Ovary (tissue), 10 donors: ENCODE measurements at places on chromosomes 16 and 17.

- H3K27me3 ChIP-seq: no peaks in the 10 kb centered on the region
- no peak for DNase-seq
- H3K27ac ChIP-seq: no peak overlapping the region
- H3K4me3 ChIP-seq: no peak overlapping the region
These were observed 16.9 kb downstream of the HOXB1 start for GRCh38 chr17:48513666-48514455.

- no peaks in the 10 kb centered on the region for H3K36me3 ChIP-seq
- no peaks in the 10 kb centered on the region for H3K27me3 ChIP-seq
- no peak overlapping the region for H3K4me3 ChIP-seq
- no peak for DNase-seq
- no peaks in the 10 kb centered on the region for H3K4me1 ChIP-seq
- H3K27ac ChIP-seq: no peak overlapping the region
These were observed 10.2 kb downstream of the CRYBA1 start for GRCh38 chr17:29256735-29257466.

- peaks cover 17% of the 10 kb centered on the region for H3K4me1 ChIP-seq
- H3K36me3 ChIP-seq: no peaks in the 10 kb centered on the region
- no peak overlapping the region for H3K27ac ChIP-seq
- H3K4me3 ChIP-seq: no peak overlapping the region
- DNase-seq: peak; percentile 34
These were observed 1.4 kb downstream of the WDR81 start for GRCh38 chr17:1725642-1726511.

- no peaks in the 10 kb centered on the region for H3K27me3 ChIP-seq
- no peak overlapping the region for H3K27ac ChIP-seq
- no peak overlapping the region for H3K4me3 ChIP-seq
- H3K4me1 ChIP-seq: peaks cover 1% of the 10 kb centered on the region
- no peaks in the 10 kb centered on the region for H3K36me3 ChIP-seq
- DNase-seq: no peak
These were observed 58.4 kb downstream of the PHKB start for GRCh38 chr16:47519546-47519945.

DNA sequence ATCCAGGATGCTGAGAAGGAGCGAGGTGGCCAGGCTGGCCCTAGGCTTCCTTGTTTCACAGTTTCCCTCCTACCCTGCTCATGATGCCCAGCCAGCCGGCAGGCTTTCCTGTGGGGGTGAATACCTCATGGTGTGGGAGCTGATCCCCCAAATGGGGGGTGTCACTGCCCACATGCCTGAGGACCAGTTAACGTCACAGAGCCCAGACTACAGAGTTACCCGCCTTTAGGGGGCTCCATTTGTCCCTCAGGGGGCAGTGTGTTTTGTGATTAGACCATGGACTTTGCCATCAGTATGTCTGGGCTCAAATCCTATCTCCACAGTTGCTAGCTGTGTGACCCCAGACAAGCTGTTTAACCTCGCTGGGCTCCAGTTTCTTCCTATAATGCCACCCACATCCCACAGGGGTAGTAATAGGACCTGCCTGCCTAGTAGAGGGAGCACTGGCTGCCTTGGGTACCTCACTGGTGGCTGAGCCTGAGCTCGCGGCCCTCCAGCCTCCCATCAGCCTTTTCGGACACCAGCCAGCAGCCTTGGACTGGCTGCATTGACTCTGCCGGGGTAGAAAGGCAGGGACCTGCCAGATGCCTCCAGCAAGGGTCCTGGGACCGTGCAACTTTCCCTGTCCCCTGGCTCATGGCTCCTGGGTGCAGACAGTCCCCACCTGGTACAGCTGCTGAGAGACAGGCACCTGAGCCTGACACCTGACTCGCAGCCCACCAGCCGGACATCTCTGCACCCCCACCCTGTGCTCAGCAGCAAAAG lies 87.5 kb upstream of the GSE1 start:
- DNase-seq: no peak
- H3K4me1 ChIP-seq: peaks cover 19% of the 10 kb centered on the region

DNA sequence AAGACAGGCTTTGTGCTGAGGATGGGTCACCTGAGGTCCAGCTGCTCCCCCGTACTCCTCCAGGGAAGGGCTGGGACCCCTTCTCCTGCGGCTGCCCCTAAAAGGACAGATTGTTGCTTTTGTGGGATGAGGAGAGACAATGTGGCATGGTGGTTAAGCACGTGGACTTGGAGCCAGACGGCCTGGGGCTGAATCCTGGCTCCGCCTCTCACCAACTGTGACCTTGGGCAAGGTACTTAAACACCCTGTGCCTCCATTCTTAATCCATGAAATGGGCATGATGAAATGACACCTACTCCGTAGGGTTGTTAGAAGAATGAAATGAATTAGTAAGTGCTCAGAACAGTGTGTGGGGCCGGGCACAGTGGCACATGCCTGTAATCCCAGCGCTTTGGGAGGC lies 39.6 kb upstream of the PLCG2 start:
- no peaks in the 10 kb centered on the region for H3K36me3 ChIP-seq
- no peak for DNase-seq
- no peak overlapping the region for H3K27ac ChIP-seq
- no peak overlapping the region for H3K4me3 ChIP-seq

DNA sequence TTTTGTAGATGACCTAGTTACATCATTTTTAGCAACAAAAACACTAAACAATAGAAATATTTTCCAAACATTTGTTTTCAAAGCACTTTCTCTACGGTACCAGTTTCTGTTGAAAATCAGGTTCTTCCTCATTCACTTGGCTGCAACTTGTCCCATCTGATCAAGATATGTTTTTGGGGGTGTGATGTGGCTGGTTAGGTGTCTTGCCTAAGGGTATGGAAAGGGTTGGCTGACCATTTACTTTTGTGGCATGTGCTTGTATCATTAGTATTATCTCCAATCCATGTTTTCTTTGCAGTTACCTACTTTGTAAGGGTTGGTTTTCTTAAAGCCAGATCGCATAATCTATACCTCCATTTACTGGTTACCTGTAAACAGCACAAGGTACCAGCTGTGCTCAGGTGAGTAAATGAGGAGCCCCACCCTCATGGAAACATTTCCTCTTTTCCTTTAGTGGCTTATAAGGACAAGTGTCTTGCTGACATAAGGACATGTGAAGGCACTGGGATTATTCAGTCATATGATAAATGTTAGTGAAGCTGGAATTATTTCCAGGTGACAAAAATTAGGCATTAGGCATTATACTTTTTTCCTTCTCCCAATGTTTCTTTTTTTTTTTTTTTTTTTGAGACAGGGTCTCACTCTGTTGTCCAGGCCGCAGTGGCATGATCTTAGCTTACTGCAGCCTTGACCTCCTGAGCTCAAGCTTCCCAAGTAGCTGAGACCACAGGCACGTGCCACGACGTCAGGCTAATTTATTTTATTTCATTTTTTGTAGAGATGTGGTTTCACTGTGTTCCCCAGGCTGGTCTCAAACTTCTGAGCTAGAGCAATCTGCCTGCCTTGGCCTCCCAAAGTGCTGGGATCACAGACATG lies 162.0 kb downstream of the CCDC182 start:
- no peaks in the 10 kb centered on the region for H3K27me3 ChIP-seq
- no peak overlapping the region for H3K27ac ChIP-seq
- H3K4me3 ChIP-seq: no peak overlapping the region
- no peaks in the 10 kb centered on the region for H3K36me3 ChIP-seq

GRCh38 chr17:79047291-79047920 lies 23.4 kb downstream of the C1QTNF1 start:
- no peaks in the 10 kb centered on the region for H3K4me1 ChIP-seq
- no peak overlapping the region for H3K27ac ChIP-seq
- DNase-seq: no peak
- no peaks in the 10 kb centered on the region for H3K27me3 ChIP-seq
- H3K36me3 ChIP-seq: no peaks in the 10 kb centered on the region
